GOT3 (cell line): ENCODE measurements at places on chromosomes 11 and 22.

- DNase-seq, result peak; percentile 28
Measured at GRCh38 chr11:69166218-69167115, 10.7 kb downstream of the SMIM38 start.

- no peak for DNase-seq
Measured at GRCh38 chr11:62554387-62555167, 8.0 kb upstream of the AHNAK start.

DNA sequence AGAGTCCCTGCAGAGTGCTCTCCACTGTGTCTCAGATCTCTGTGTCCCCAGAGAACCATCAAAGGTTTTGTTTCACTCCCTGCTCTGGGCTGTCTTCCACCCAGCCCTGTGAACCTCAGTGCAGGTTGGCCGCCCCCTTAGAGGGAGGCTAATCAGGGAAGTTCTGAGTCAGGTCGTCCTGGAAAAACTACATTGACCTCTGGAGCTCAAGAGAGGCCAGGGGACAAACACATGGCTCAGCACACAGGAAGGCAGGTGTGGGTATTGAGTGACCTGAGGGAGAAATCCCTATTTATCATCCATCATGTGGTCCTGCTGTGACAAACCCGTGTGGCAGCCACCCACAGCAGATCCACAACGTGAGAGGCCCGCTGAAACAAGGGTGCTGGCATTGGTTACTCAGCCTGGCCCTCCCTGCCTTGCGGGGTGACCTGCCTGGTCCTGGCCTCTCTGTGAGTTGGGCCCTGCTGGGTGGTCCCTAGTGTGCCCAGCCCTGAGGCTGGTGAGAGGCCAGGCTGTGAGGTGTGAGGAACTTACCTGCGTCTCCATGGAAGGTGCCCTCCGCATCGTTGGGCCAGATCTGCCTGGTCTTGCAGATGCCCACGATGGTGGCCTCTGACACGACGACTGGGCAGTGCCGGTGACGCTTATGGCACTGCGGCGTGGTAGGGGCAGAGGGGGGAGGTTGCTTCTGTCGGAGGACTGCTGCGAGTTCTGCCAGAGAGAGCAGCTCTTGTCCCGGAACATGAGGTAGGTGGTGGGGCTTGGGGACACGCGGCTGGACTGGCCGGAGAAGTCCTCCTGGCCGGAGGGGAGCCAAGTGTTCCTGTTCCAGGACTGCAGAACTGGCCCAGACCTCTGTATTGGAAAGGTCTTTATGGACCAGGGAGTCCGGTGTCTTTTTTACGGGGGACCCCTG, 669 bp upstream of the BCR start:
- DNase-seq, result no peak

DNA sequence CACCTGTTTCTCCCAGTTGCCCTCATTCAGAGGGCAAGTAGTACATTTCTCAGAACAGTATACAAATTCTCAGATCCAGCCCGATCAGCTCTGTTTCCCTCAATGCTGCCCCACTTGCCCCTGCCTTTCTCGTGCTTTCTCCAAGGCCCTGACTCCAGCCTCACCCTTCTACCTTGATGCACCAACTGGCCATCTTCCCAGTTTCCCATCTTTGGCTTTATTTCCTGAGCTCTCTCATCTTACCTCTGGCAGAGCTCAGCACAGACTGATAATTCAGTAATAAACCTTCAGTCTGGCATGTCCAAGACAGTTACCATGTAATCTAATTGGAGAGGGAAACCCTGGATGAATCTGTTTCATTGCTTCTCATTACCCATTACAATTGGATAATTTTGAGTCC, 184.5 kb upstream of the ISX start:
- no peak for DNase-seq

DNA sequence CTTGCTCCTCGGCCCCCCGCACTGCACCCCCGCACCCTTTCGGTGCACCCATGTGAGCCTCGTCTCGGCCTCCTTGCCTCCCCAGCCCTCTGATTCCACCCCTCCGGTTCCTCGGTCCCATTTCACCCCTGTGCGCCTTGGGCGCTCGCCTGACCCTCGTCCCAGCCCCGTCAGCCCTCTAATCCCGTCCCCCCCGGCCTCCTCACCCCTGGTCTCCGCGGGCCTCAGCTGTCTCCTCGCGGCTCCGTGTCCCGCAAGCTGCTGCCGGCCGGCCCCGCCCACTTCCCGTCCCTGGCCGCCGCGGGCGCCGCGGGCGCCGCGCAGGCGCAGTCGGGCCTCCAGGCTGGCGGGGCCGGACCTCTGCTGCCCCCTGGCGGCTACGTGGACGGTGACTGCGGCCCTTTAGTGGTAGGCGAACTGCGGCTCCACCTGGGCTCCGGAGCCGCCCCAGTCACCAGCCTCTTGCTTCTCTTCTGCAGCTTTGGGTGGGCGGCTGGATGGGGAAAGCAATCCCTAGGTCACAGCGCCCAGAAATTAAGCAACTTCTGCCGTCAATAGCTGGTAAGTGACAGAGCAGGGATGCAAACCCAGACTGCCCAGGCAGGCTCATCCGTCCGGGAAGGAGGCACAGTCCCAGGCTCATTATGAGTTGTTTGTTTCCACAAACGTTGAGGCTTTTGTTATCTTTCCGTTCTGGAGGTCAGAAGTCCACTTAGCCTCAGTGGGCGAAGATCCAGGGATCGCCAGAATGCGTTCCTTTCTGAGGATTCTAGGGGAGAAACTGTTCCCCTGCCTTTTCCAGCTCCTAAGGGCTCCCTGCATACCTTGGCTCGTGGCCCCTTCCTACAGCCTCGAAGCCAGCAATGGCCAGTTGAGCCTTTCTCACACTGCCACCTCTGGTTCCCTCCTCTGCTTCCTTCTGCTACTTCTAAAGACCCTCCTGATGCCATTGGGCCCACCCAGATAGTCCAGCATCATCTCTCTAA, at the start of gene PPM1F:
Gene PPM1F (minus strand): TSS at position 263 of the 986 bp plus-strand sequence. CDS start 6,800 bp downstream, outside the sequence.
- peak; percentile 85 for DNase-seq

- DNase-seq, result no peak
Measured at GRCh38 chr11:134207538-134208239, 16.1 kb downstream of the NCAPD3 start.

DNA sequence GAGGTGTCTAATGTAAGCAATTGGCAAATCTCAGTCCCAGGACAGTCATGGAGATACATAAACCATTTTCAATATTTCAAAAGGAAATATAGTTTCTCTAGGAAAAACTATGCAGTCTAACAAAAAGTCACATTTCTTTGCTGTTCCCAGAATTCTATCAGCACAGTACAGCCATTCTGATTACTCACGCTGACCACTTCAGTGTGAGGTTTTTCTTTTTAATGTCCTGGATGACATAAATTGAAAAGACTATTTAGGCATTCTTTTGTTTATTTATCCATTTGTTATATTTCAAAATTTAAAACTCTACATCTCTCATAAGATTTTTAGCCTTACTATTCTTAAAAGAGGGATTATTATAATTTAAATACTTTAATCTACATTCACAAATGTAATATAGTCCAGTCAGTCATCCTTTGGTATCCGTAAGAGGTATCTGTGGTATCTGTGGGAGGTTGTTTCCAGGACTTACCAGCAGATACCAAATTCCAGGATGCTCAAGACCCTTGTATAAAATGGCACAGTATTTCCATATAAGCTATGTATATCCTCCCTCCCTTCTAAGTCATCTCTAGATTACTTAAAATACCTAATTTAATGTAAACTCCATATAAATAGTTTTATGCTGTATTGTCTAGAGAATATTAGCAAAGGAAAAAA, 331.1 kb upstream of the PITPNB start:
- DNase-seq, result no peak

- no peak for DNase-seq
Measured at GRCh38 chr11:41666951-41667653, 207.7 kb upstream of the LRRC4C start.

DNA sequence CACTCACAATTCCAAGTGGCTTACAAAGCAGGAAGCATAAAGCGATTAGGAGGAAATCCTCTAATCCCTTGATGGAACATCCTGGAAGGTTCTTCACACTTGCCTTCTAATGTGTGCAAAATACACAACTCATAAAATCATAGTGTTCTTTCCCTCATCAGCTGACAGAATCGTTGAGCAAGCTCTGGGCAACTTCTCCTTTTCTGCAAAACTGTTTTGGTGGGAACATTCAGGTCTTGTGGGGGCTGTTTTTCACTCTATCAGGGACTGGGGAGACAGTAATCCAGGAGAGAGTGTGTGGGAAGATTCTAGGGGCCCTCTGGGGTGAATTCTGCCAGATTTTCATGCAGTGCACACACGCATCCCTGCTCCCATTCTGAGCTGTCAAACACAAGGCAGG, 53.2 kb downstream of the IRAG1 start:
- no peak for DNase-seq

GRCh38 chr11:20007386-20007785, 152.9 kb downstream of the DBX1 start:
- DNase-seq, result no peak

DNA sequence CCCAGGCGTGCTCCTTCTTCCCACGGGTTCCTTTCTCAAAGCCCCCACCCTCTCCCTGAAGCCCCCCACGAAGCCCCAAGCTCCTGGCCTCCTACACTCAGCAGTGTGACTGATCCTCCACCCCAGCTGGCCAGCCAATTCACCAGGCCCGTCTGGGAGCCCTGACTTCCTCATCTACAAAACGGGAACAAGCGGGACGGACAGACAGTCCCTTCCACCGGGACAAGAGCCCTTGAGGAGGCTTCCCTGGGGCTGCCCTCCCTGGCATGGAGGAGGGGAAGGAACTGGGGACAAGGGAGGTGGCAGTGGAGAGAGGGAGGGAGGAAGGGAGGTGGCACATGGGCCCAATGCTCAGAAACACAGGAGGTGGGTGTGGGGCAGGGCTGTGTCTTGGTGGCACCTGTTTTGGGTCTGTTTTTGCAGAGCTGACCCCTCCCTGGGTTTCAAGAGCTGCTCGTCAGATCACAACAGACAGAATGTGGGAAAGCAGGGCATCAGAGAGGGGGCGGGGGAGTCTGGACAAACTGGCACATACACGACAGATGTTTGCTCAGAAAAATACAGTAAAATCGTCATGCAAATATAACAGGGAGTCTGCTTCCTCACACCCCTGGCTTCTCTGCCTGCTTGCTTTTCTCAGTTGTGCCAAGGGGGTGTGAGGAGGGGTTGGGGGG, 56.8 kb downstream of the ELFN2 start:
- DNase-seq, result no peak

- DNase-seq, result no peak
Measured at GRCh38 chr11:39960206-39960605, 1499.2 kb downstream of the LRRC4C start.

GRCh38 chr11:88831303-88831890, 234.4 kb downstream of the GRM5 start:
- DNase-seq, result no peak

- no peak for DNase-seq
Measured at GRCh38 chr11:130650456-130651030, 202.1 kb downstream of the ADAMTS15 start.
